NCI-H1105 treated with DMSO at 0.1 percent for 48 hours (cell line): ENCODE measurements at places on chromosomes 1 and 21.

DNA sequence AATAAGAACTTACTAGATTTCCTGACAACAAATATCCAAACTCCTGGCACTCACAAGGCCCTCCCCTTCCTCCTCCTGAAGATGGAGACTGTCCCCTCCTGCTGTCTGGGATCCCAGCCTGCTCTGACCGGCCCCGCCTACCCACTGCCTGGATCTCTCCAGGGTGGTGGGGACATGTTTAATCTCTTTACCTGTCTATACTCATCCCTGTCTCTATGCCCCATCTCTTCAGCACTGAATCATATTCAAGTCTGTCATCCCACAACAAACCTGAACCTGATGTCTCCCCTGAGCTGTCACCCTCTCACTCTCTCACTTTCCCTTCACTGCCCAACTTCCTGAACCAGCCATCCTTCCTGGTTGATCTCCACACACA lies 22.1 kb downstream of the MATN1 start:
- no peak for DNase-seq

DNA sequence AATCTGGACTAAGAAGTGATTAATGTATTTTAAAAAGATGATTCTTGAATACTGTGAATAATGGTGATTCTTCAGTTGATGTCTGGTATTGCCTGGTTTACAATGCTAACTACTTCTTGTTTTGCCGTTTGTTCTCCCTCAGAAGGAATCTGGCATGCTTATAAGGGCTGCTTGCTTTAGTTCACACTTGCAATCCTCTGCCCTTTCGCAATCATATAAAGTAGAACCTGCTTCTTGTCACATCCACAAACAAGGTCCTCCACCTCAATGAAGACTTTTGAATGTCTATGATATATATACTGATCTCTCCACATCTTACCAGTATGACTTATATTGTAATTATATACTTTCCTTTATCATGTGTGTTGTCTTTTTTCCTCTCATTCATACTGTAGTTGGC lies 92.6 kb downstream of the ADGRL4 start:
- no peak for DNase-seq

GRCh38 chr1:3071565-3072390 lies 2.8 kb downstream of the PRDM16 start:
- DNase-seq, result no peak

- no peak for DNase-seq
Observed at GRCh38 chr1:16298653-16299052, 53.6 kb downstream of the FBXO42 start.

GRCh38 chr21:28754127-28754611 lies 238.5 kb downstream of the LTN1 start:
- no peak for DNase-seq

DNA sequence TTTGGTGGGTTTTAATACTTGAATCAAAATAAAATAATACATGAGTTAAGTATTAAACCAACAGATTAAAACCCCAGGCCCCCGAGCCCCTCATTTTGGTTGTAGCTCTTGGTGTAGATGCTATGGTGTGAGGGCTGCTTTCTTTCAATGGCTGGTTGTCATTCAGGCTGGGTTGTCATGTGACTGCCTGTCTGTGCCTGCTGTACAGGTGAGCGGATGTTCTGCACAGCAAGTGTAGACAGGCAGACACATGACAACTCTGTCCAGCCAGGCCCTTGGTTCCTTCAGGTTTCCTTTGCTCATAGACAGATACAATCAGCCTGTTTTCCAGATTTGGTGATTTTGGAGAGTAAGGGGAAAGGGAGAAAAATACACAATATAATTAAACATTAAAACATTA lies 281.9 kb upstream of the C1orf105 start:
- DNase-seq, result no peak

DNA sequence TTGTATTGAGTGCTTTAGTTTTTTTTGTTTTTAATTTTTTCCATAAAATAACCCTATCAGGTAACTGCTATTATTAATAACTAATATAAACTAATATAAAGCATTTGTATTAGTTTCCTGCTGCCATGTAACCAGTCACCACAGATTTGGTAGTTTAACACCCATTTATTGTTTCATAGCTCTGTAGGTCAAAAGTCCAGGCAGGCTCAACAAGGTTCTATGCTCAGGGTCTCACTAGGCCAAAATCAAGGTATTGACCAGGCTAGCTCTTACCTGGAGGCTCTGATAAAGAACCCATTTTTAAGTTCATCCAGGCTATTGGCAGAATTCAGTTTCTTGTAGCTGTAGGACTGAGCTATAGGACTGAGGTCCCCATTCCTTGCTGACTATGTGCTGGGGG lies 189.4 kb downstream of the DAB1 start:
- no peak for DNase-seq
